Posterior vena cava (tissue), 2 donors: ENCODE measurements at places on chromosomes 7 and 10. TPM values are rescaled to one million over a fixed set of nuclear protein-coding genes. Genes with fewer than 3 reads are reported as not detected.
A peak's percentile ranks its signal among the peaks of the same experiment; 100 is the strongest.

GRCh38 chr10:84348860-84349259 lies 20.5 kb downstream of the CCSER2 start:
- no peak for DNase-seq

- no peak for DNase-seq
These were observed 185.8 kb downstream of the HGF start for GRCh38 chr7:81583882-81584533.

The PLXNA4 gene
- total RNA-seq = 61.2 TPM

DNA sequence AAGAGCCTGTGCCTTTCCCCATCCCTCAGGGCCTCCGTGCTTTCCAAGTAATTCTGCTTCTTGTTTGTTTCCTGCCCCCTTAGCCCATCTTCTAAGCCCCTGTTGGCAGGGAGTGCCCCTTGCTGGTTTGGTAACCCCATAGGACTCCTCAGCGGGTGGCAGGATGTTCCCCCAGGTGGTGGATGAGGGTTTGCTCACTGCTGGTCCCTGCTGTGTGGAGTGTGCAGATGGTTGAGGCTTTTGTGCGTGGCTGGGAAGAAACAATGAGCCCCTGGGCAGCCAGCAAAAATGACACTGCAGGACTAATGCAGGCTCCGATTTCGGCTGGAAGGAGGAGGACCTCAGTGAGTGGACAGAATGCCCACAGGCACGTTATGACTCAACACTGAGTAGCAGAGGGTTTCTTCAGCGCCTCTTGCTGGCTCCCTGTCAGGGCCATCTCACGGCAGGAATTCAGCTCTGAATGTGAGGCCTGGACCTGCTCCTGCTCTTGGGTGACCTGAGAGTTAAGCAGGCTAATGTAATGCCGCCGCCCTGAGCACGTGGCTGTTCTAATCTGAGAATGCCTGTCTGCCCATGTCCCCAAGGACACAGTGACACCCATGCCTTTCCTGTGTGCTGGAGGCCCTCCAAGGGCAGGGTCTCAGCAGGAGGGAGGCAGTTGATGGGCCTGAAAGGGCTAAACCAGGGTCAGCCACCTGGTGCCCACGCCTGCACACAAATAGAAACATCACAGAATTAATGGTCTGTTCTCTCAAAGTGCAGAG lies 16.6 kb downstream of the BAG3 start:
- peak; percentile 93 for DNase-seq

DNA sequence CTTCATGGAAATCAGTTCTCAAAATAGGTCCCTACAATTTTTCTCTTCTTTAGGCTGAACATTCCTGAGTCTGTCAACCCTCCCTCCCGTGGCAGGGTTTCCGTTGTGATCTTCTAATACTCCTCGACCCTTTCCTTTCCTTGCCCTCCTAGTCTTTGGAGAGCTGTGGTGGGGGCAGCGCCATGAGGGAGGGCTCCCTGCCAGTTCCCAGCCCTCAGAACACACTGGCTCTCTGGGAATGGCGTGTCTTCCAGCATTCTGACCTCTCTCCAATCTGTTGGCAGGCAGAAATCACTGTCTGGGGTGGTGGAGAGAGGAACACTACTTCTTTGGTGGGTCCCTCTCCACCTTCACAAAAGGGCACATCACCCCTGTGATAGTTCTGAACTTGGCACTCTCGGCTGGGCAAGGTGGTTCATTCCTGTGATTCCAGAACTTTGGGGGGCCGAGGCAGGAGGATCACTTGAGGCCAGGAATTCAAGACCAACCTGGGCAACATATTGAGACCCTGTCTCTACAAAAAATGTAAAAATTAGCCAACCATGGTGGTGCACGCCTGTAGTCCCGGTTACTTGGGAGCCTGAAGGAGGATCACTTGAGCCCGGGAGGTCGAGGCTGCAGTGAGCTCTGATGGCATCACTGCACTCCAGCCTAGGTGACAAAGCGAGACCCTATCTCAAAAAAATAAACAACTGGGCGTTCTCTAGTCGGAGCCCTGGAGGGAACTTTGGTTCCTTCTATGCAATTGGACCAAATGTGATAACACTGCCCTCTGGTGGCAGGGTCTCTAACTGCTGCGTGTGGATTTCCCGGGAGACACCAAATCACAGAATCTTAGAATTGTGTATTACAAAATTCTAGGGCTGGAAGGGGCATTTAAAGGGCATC lies 13.1 kb upstream of the ARPC1A start:
- DNase-seq = peak; percentile 82

The MAPK8 gene
- total RNA-seq = 29.1 TPM

- DNase-seq = no peak
These were observed 444.8 kb downstream of the GATA3 start for GRCh38 chr10:8499312-8499711.

The PHKG1 gene
- total RNA-seq = 3.8 TPM

The CALML3 gene
- total RNA-seq = not detected

DNA sequence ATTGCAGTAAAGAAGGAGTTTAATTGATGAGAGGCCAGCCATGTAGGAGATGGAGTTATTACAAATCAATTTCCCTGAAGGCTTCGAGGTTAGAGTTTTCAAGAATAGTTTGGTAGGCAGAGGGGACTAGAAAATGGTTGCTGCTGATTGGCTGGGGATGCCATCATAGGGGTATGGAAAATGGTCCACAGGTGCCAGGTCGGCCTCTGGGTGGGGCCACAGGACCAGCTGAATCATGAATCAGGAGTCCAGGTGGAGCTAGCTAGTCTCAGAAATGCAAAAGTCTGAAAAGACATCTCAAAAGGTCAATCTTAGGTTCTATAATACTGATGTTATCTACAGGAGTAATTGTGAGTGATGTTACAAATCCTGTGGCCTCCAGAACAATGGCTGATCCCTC lies 714.0 kb upstream of the GHITM start:
- DNase-seq = no peak

The PON1 gene
- total RNA-seq = not detected

DNA sequence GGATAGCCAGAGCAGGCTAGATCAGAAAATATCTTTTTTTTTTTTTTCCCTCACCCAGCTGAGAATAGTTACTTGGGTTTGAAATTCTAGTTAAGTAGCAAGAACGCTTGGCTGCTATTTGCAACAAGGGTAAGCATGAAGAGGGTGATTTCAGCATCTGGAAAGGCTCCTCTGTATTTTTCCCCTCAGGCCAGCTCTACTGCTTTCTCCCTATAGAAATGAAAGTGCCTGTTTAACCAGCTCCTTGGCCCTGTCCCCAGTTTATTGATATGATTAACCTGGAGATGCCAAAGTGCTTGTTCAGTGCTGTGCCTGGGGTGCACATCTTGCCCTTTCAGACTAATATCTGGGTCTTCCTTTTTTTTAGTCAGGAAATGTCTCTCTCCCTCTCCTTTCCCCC lies 37.1 kb downstream of the AP3M1 start:
- DNase-seq = no peak

DNA sequence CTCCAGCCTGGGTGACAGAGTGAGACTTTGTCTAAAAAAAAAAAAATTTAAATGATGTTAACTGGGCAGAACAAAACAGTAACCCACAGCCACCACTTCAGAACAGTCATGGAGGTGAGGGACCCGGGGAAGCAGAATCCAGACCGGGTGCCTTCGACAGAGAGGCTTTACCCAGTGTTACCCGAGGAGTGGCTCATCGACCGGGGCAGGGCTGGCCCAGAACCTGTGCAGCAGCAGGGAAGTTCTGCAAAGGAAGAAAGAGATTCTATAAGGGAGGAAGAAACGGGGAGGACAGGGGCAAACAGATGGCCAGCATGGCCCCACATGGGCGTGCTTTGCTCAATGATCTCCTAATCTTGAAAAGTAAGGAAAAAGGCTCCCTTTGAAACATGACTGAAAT lies 26.0 kb upstream of the UBE3C start:
- peak; percentile 58 for DNase-seq
